GM23248 (cell line): ENCODE measurements at places on chromosomes 7 and 10. TPM values are rescaled to one million over a fixed set of nuclear protein-coding genes. Genes with fewer than 3 reads are reported as not detected.

RSPH10B2 gene
- 0.76 TPM in 1 of 2 replicates, not detected in the other for total RNA-seq

ATOH7 gene
- total RNA-seq, result not detected in 2 replicates

ZNF716 gene
- total RNA-seq, result not detected in 2 replicates

FAM25G gene
- not detected in 2 replicates for total RNA-seq
